ENCODE measurements at places on chromosomes 6 and 20.

DNA sequence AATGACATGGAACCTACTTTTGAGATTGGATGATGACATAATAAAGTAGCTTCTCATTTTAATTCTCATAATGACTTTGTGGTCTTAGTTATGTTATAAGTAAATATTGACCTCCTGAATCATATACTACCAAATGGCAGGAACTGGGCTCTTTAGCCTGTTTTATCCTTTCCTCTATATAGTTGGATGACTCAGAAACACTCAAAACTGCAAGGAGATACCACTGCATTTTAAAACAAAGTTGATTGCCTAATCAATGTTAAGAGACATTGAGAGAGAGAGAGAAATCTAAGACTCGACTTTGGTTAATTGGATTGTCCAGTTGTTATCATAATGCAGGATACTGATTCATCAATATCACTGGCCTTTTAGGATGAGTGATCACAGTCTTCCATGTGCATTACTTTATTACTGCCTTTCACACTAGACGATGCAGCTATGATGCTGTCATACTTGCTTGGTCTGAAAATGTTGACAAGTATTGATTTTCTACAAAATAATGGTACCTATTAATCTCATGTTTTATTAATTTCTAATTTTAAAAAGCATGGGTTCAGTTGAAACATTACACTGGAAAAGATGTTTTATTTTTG, 320.0 kb downstream of the NKAIN2 start:
- DNase-seq, result no peak

- DNase-seq, result peak; percentile 91
Observed at GRCh38 chr6:139436200-139436956, 61.9 kb upstream of the CITED2 start.

DNA sequence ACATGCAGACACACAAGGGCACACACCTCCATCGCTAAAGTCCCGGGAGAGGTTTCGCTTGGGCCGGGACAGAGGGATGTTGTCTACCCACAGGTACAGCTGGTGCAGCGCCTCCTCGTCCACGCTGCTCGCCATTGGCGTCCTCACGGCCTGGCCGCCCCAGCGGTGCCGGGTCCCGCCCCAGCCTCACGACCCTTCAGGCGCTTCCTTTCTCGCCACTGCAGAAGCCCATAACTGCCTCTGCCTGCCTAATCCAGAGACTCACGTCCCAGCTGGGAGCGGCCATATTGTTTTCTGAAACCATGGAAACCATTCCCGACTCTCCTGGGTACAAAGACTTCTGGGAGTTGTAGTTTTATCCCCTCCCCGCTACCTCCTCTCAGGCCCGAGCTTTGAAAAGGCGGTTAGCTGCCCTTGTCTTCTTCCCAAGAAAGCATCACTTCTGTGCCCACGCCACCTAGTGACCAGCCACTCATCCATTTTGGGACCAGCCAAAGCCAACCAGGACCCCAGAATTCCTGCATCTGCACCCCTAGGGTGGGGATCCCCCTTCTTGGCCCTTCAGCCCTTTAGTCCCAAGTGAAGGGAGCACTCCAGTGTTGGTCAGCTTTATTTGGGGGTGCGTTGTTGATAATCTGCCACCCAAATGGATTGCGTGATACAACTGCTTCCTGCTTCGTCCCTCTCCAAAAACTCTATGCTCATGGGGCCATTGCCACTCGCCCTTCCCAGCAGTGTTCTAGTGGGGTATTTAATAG, at the start of gene SPEF1:
SPEF1 (minus strand) TSS at position 296 of the 758 bp plus-strand sequence; CDS start at position 135, 161 bp downstream.
- DNase-seq, result no peak

DNA sequence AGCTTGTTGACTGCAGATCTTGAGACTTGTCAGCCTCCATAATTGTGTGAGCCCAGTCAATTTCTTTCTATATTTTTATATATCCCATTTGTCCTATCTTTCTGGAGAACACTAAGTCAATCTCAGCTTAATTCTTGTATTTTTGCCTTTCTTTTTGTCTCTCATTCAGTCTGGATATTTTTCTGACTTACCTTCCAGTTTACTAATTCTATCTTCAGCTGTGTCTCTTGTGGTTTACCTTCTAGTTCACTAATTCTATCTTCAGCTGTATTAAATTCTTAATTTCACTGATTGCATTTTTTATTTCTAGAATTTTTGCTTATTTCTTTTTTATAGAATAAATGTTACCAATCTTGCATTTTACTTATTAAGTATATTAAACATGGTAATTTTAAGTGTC, 17.8 kb upstream of the RFX6 start:
- DNase-seq, result no peak

DNA sequence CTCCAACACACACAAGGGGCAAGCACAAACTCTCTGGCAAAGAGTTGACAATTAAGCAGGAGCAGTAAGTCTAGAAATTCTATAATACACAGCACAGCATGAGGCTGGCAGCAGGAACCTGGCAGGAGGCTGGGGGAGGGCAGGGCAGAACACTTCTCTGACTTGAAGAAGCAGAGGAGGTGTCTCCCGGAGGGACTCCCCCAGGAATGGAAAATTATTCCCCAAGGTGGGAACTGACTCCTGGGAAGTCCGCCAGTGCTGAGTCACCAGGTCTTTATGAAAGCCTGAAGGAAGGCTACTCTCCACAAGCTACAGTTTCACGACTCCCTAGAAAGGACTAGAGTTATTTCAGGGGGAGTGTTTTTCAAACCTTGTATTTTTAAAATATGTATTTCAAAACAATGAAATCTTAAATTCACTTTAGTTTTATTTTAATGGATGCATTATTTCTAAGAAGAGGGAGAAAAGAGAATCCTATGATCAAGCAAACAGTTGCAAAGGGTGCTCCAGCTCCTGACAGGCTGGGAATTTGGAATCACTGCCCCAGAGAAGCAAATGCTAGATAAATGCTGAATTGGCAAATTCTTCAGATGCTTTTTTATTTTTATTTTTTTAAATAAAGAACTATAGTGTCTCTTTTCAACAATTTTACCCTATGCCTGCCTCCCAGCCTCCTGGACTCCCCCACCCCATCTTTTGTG, 192.8 kb downstream of the LY86 start:
- DNase-seq, result peak; percentile 74

- DNase-seq, result no peak
Observed at GRCh38 chr6:22883061-22883717, 313.8 kb downstream of the HDGFL1 start.

DNA sequence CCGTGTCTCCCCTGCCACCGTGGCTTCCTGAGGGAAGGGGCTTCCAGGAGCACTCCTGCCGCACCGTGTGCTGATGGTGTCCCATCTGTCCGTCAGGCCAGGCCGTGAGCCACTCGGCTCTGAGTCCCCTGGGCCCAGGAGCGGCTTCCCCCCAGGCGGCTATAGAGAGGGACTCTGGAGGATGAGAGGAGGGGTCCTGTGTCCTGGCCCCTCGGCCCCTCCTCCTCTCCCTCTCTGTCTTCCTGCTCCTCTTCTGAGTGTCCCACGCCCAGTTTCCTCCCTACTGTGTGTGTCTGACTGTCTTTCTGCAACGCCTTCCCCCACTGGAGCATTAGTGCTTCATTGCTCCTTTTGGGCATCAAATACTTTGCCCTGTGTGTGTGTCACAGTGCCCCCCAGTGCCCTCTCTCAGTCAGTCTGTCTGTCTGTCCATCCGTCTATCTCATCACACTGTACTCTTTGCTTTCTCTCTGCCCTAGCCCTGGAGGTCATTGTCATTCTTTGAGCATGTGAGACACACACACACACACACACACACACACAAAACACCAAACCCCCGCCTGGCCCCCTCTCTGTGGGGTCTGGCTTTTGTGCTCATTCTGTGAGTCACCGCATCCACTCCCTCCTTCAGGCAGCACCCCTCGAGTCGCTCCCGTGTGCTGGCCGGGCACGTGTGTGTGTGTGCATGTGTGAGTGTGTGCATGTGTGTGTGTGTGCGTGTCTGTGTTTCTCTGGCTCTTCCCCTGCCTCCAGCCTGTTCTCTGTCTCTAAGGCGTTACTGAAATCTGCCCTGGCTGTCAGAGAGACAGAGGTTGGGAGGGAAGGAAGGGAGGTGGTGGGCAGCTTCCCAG, 71.9 kb downstream of the SRC start:
- no peak for DNase-seq

- DNase-seq, result no peak
Observed at GRCh38 chr6:122861594-122861993, 72.5 kb downstream of the SMPDL3A start.

- DNase-seq, result no peak
Observed at GRCh38 chr20:52668626-52669025, 303.5 kb upstream of the TSHZ2 start.

GRCh38 chr6:56299916-56300315, 52.5 kb upstream of the COL21A1 start:
- no peak for DNase-seq

- DNase-seq, result peak; percentile 96
Observed at GRCh38 chr6:135922174-135922573, 70.7 kb downstream of the PDE7B start.

- DNase-seq, result no peak
Observed at GRCh38 chr20:2984028-2984501, 59.4 kb upstream of the GNRH2 start.
